ENCODE measurements at places on chromosomes 3 and 15.

GRCh38 chr3:161107311-161107710, 2.2 kb upstream of the B3GALNT1 start:
- no peak for DNase-seq

GRCh38 chr3:170840291-170840859, 29.6 kb downstream of the RPL22L1 start:
- no peak for DNase-seq

DNA sequence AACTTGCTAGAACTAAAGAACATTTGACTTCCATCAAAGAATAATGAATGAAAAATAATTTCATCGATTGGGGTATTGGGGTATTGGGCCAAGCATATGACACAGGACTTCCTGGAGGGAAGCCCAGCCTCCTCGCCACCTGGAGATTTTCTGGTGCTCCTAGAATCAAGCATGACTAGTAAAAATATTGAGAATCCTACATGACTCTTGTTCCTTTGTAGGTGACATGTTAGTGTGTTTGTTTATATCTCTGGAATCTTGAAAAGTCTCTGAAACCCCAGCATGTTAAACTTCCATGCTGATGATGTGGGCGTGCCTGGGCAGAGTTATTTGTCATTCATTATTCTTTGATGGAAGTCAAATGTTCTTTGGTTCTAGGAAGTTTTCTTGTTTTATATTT, 90.1 kb upstream of the EPHB3 start:
- no peak for DNase-seq

- DNase-seq, result no peak
These were observed 118.0 kb upstream of the C3orf80 start for GRCh38 chr3:160106905-160107861.

GRCh38 chr3:84125760-84126159, 833.0 kb upstream of the CADM2 start:
- DNase-seq, result no peak

DNA sequence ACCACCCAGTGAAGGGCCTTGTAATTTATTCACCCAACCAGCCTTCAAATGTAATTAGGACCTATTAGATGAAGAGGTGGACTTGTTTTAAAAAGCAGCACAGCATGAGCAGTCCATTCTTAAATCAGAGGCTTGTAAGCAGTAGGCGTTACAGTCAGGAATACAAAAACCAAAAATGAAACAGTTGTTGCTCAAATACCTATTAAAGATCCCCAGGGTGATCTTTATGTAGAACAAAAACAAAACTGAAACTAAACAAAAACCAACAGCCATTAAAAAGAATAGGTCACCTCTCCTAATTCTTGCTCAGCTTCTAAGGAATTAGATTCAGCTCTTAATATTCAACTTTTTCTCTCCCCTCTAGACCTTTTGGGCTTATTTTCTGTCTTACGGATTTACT, 104.9 kb upstream of the ST8SIA2 start:
- DNase-seq, result no peak

DNA sequence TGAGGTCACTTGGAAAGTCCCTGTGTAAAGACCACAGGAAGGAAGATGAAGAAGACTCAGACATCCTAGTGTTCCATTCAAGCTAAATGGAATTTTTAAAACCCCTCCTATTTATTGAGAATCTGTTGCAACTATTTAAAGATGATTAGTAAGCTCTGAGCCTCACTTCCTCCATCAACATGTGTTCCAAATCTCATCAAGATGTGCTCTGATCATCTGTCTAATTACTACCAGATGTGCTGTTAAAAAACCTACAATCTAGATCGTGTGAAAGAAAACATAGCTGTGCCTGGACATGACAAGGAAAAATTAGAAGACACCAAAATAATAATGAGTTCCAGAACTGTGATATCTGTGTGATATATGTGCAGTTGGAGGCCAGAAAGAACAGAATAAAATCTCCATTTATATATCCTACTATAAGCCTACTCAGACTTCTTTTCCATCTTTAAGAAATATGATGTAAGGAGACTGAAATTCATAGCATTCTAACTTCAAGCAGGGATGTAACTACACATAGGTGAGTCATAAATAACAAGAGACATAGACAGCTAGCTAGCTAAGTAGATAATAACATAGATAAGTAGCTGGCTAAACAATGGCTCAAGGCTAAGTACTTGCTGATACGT, 7.8 kb downstream of the XPC start:
- no peak for DNase-seq

GRCh38 chr15:83498801-83499200, 51.7 kb downstream of the SH3GL3 start:
- DNase-seq, result no peak

DNA sequence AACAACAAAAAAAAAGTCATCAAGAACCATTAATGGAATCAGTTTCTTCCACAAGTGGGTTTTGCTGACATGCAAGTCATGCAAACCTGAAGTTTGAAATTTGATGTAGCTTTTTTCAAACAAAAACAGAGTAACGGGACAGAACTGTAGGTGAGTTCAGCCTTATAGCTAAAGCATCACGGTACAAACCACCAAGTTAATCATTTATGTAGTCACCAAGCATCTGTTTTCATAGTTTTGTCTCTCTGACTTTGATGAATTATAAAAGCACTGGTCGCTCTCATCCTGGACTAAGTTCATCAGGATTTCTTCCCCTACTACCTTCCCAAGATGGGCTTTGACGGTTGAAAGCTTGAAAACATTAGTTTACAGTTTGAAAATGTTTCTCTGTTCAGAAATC, 117.0 kb upstream of the SAMMSON start:
- DNase-seq, result no peak

GRCh38 chr3:67699882-67700281, 45.5 kb upstream of the SUCLG2 start:
- DNase-seq, result no peak

- no peak for DNase-seq
These were observed 517.5 kb downstream of the NTRK3 start for GRCh38 chr15:87739081-87739480.

- DNase-seq, result no peak
These were observed 4.7 kb downstream of the BHLHE40 start for GRCh38 chr3:4983739-4984510.

GRCh38 chr3:158110658-158111018, 749 bp downstream of the RSRC1 start:
- DNase-seq, result no peak

- no peak for DNase-seq
These were observed 15.2 kb downstream of the PLA2G4B start for GRCh38 chr15:41853831-41854230.

DNA sequence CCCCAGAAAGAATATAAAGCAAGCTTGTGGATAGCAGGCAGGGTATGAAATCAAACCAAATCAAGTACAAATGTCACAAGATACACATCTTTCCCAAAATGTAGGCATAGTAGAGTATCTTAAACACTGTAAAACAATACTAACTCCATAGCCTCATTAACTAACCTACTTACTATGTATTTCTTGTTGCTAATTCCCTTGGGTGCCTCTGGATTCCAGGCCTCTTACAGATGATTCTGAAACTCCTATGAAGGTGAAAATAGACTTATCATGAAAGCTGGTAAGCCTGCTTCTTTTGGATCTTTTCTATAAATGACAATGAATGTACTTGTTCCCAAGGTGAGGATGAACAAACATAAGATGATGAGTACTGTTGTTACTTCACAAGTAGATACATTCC, 93.8 kb downstream of the FRMD5 start:
- no peak for DNase-seq

DNA sequence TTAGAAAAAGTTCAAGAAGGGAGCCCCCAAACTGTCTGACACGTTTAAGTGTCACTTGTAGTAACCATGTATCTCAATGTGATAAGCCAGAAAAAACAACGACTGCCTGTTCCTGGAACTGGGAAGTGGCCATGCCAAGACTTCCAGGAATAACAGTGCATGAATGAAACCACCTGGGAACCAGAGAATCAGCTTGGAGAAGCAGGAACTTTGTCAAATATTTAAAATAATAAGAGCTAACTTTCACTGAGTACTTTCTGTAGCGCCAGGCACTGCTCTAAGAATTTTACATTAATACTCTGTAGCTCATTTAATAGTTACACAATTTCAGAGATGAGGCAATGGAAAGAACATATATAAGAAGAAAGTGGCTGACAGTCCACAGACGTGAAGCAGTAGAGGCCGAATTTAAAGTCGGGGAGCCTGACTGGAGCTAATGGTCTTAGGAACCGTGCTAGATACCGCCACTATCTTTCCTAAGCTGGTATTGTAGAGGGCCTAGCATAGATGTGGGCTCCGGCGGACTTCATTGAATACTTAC, 876 bp downstream of the PLSCR1 start:
- DNase-seq, result no peak

- no peak for DNase-seq
These were observed 34.3 kb upstream of the ZBTB38 start for GRCh38 chr3:141333836-141334626.

GRCh38 chr3:73766599-73767381, 142.0 kb upstream of the PDZRN3 start:
- DNase-seq, result no peak

GRCh38 chr15:57652481-57652880, 54.0 kb upstream of the POLR2M start:
- DNase-seq, result no peak

DNA sequence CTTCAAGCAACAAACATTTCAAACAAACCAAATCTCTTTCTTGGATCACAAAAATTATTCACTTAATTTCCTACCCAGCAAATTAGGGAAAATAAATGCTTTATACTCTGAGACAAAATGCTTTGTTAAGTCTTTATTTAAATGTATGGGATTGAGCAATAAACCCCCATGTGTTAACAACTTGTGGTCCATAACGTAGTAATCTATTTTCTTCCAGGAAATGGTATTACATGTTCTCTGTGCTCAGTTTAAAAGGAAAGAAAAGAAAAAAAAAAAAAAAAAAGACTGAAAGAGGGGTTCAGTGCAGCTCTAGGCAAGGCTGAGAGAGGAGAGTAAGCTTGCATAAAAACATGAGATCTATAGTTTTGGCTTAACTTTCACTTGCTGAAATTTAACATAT, 102.3 kb downstream of the PIK3CB start:
- DNase-seq, result no peak

DNA sequence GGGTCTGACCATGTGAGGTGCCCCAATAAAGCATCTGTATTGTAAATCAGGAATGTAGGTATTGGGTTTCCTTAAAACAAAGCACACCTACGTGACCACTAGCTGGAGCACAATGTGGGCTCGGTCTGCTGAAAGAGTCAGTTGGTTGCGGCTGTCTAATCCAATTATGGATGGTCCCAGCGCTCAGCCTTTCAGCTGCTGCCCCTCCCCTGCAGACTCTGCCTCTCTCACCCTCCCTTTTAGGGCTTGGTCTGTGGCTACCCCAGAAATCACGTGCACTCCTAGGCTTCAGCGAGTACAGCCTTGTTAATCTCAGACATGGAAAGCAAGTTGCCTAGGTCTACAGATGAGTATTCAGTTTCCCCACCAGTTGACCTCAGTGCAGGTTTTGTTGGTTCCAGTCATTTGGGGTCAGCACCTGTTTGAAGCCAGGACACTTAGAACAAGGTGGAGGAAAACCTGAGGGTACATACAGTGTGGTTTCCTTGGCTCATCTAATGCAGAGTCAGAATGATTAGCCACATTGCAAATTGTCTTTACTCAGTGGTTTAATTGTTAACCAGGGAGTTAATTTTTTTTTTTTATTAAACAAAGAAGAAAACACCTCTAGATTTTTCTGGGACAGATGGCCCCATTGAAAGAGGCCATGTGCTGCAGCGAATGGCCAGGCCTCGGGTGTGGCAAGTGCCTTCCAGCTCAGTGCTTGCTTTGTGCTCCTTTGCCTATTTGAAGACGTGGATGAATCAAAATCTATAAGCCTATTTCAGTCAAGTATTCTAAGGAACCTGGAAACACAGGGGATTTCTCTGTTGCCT, 137.7 kb downstream of the IGF1R start:
- DNase-seq, result no peak

- DNase-seq, result no peak
These were observed 629 bp upstream of the NOX5 start for GRCh38 chr15:69013726-69014406.

DNA sequence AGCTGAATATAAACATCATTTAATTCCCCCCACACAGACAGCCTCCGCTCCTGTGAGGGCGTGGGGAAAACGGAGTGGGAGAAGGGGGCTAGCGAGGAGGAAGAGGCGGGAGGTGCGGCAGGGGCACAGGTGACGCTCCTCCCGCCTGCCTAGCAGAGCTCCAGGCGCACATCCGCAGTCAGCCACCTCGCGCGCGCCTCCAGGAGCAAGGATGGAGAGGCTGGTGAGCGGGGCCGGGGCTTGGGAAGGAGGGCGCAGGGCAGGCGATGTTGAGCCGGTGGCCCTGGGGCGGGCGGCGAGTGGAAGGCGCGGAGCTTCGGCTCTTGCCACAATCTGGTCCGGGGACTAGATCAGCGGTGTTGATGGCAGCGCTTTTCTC, at the start of gene CD200:
Gene CD200, plus strand, starts transcription at position 155 of the 379 bp plus-strand sequence. Its CDS starts 57 bp downstream, at position 212.
- no peak for DNase-seq

DNA sequence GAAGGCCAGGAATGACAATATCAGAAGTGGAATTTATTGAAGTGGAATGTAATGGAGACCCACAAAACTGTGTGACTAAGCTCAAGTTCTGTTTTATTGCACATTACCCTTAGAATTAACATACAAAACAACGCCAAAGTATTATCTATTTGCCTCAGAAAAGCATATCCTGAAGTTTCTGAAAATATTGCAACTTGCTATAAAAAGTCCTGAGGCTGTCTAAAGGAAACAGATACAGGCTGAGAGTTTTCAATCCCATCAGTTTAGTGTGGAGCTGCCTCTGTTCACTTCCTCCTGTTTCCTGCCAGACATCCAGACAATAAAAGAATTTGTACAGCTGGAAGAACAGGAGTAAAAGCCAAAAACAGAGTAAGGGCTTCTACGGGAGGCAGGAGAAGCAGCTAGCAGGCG, 108.8 kb downstream of the FBN1 start:
- DNase-seq, result no peak

GRCh38 chr3:52049503-52049902, 6.9 kb downstream of the DUSP7 start:
- DNase-seq, result no peak

- no peak for DNase-seq
These were observed 28.6 kb upstream of the CEMIP start for GRCh38 chr15:80750575-80750974.

DNA sequence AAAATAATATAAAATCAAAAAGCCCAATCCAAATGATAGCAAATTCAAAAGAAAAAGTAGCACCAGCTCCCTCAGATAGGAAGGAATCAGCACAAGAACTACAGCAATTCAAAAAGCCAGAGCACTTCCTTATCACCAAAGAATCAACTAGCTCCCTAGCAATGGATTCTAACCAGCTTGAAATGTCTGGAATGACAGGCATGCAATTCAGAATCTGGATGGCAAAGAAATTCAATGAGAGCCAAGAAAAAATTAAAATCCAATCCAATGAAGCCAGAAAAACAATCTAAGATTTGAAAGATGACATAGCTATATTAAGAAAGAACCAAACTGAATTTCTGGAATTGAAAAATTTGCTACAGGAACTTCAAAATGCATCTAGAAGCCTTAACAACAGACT, 1334.4 kb upstream of the ALCAM start:
- DNase-seq, result no peak

DNA sequence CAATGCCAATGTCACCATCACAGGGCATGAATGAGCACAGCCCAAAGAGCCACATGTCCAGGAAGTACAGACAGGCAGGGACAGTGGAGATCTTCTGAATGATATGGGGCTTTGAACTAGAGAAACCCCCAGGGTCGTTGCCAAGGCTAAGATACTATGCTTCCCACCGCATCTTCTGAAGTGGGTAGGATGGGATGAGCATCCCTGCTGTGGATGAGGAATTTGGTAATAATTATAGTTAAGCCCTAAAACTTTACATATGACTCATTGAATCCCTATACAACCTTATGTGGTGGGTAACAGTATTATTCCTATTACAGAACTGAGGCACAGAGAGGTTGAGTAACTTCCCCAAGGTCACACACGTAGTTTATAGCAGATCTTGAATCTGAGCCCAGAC, 44.2 kb downstream of the WNT5A start:
- DNase-seq, result no peak

- no peak for DNase-seq
These were observed 23.0 kb upstream of the CLDN1 start for GRCh38 chr3:190345027-190345821.

All from CMK (cell line).